ENCODE measurements at places on chromosomes 16 and 17.

DNA sequence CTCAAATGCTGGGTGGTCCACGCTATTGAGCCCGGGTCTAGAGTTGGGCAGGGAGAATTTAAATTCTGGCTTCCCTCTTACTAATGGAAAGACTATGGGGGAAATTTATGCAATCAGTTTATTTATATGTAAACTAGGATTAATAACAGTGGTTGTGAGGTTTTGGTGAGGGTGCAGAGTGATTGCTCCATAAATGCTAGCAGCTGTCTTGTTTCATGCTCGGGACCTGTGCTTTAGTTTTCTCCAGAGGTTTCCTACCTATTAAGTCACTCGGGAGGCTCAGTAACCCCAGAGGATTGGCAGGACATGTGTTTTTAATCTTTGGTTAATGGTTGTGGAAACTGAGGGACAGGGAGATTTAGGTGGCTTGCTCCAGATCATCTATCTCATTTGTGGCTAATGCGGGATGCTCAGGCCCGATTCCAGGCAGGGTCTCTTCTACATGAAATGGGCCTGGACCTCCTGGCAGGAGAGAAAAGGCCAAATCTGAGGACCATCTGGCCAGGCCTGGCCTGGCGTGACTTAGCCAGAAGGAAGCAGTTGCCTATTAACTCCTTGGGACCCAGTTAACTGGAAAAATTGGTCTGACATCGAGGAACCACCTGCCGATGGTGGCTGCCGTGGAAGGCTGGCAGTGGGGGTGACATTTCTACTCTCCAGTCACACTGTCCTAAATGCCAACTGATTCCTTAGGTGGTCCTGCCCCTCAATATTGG, 2.1 kb downstream of the PRCD start:
- no peak for DNase-seq

DNA sequence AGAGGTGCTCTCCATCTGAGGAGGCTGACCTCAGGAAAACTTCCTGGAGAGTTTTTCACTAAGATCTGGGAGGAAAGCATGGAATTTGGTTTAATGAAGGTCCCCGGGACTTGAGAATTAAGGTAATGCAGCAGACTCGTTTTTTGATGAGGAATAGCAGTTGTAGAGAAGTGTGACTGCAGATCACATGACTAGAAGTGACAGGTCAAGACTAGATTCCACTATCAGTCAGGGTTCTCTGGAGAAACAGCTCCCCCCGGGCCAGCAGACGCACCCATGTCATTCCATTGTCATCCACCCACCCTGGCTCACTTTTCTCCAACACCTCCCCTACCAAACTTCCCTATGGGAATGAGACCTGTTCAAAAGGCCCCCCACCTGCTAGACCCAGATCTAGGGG, 1.9 kb upstream of the DHRS13 start:
- DNase-seq, result no peak

- no peak for DNase-seq
Observed at GRCh38 chr16:69166221-69166833, 20.6 kb upstream of the SNTB2 start.

GRCh38 chr17:17647524-17648178, 33.6 kb upstream of the RAI1 start:
- no peak for DNase-seq

DNA sequence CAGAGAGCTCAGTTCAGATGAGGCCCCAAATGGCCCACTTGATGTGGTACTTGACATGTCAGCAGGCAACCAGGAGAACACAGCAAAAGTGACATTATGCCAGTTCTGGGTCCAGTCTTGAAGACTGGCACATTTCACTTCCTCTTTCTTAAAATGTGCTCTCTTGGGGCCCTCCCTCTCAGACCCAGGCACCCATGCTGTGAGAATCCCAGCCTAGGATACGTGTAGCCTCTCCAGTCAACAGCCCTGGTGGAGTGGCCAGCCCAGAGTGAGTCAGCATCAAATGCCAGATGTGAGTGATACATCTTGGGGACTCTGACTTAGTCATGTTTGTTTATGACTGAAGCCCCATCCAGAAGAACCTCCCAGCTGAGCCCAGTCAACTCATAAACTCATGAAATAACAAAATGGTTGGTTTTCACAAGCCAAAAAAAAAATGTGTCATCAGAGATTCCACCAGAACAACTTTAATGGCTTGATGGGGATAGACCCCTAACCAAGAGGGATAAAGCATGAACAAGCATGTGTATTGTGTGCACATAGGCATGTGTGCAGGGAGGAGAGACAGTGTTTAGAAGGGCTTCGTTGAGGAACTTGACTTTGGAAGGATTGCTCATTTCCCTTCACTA, 82.5 kb upstream of the TNRC6C start:
- DNase-seq, result peak; percentile 65

GRCh38 chr16:10080051-10080772, 102.0 kb downstream of the GRIN2A start:
- no peak for DNase-seq

GRCh38 chr16:80631581-80631980, 90.8 kb downstream of the DYNLRB2 start:
- no peak for DNase-seq

DNA sequence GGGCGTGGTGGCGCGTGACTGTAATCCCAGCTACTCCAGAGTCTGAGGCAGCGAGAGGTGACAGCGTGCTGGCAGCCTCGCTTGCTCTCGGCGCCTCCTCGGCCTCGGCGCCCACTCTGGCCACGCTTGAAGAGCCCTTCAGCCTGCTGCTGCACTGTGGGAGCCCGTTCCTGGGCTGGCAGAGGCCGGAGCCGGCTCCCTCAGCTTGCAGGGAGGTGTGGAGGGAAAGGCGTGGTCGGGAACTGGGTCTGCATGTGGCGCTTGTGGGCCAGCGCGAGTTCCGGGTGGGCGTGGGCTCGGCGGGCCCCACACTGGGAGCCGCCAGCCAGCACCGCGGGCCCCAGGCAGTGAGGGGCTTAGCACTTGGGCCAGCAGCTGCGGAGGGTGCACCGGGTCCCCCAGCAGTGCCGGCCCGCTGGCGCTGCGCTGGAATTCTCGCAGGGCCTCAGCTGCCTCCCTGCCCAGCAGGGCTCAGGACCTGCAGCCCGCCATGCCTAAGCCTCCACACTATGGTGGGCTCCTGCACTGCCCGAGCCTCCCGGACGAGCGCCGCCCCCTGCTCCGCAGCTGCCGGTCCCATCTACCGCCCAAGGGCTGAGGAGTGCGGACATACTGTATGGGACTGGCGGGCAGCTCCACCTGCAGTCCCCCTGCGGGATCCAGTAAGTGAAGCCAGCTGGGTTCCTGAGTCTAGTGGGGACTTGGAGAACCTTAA, 1093.3 kb upstream of the CDH8 start:
- no peak for DNase-seq

DNA sequence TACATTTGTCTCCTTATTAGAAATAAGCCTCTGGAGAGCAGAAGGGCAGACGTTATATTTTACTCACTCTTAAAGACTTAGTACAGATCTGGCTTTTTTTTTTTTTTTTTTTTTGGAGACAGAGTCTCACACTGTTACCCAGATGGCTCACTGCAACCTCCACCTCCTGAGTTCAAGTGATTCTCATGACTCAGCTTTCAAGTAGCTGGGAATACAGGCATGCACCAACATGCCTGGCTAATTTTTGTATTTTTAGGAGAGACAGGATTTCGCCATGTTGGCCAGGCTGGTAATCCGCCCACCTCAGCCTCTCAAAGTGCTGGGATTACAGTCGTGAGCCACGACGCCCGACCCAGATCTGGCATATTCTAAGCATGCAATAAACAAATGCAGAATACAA, 36.4 kb upstream of the TMEM97 start:
- no peak for DNase-seq

DNA sequence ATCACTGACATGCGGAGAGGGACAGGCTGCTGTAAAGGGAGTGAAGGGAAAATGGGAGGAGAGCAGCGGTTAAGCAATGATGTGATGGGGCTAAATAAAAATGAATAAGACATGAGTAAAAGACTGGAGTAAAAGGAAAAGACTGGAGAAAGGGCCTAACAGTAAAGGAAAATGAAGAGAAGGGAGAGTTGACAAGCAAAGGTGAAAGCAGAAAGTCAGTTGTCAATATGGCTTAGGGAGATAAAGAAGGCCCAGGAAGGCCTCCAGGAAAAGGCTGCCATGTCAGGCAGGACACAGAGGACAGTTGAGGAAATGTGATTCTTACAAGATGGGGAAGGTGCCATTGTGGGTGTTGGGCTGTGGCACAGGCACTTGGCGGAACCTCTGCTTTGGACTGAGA, 98.9 kb upstream of the AMZ2 start:
- no peak for DNase-seq

- DNase-seq, result no peak
Observed at GRCh38 chr16:77422196-77422784, 12.5 kb downstream of the ADAMTS18 start.

GRCh38 chr17:67818110-67819002, 6.9 kb upstream of the BPTF start:
- peak; percentile 43 for DNase-seq

GRCh38 chr17:30274887-30275286, 16.9 kb downstream of the BLMH start:
- no peak for DNase-seq

DNA sequence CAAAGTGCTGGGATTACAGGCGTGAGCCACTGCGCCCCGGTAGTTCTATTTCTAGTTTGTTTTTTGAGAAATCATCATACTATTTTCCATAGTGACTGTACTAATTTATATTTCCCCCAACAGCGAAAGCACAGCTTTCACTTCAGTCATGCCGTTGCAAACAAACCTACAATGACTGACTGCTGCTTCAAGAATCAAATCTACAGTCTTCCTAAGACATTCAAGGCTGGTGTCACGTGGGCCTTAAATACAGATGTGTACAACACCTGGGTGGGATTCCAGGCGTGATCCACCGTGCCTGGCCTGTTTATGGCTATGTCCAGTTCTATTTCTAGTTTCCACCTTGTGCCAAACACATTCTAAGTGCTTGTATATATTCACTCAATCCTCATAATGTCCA, 72.0 kb downstream of the ABCC6 start:
- DNase-seq, result no peak

- no peak for DNase-seq
Observed at GRCh38 chr17:691423-691822, 23.2 kb downstream of the VPS53 start.

DNA sequence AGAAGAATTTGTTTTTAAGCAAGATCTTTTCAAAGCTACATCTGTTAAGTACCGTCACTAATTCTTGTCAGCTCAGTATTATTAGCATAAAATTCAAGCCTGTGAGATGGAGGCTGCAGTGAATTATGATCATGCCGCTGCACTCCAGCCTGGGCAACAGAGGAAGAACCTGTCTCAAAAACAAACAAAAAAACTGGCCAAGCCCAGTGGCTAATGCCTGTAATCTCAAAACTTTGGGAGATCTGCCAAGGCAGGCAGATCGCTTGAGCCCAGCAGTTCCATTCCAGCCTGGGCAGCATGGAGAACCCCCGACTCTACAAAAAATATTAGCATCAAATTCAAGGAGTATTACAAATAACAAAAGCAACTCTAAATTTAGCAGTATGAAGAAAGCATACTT, 88.0 kb downstream of the STXBP4 start:
- no peak for DNase-seq

DNA sequence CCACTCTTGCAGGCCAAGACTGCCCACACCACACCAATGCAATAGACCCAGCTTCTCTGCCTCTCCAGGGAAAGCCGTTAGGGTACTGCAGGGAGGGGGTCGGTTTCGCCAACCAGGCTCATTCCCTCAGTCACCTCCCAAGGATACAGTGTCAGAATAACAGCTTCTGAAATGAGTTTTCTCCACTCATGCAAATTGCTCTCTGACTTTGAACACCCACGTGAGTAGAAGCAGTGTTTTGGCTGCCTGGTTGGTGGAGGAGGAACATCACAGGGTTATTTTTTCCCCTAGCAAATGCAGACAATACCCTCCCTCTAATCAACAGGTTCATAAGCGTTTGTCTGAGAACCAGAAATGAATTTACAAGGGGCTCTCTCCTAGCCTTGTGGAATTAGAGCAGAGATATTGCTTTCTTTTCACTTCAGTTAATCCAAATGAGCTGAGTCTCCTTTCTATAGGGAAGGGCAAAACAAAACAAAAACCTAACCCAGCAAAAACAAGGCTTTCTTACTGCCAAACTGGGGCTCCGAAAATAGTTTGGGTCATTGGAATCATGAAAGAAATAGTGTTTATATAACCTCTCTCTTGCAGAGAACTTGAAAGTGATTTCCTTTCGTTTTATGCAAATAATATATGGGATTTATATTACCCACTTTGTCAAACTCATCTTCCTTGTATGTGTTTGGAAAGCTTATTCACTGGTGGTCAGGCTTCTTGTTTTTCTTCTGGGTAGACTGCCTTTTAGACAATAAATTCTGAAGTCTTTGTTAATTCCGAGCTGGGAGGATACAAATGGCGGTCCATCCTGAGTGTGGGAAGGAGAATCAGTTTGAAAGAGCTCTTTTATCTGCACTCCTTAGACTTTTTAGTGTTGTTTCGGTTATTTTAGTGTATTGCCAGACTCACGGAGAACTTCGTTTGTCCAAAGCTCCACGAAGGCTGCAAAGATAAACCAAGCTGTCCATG, 229.9 kb downstream of the MSI2 start:
- DNase-seq, result no peak

DNA sequence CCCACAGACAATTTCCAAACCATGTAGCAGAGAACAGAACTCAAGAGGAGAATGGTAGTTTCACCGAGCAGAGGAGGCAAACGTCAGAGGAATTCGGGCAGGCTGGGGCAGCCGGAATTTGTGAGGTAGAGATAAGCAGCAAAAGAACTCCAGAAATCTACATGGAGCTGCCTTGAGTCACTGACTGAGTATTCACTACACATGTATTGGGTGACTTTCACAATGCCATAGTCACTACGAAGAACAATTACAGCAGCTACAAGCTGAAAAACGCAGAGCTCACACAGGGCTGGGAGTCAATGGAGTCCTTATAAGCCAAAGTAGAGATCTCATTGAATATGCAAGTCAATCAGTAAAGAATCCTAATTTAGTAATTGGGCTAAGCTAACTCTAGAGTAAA, 13.4 kb downstream of the CMC2 start:
- DNase-seq, result no peak

DNA sequence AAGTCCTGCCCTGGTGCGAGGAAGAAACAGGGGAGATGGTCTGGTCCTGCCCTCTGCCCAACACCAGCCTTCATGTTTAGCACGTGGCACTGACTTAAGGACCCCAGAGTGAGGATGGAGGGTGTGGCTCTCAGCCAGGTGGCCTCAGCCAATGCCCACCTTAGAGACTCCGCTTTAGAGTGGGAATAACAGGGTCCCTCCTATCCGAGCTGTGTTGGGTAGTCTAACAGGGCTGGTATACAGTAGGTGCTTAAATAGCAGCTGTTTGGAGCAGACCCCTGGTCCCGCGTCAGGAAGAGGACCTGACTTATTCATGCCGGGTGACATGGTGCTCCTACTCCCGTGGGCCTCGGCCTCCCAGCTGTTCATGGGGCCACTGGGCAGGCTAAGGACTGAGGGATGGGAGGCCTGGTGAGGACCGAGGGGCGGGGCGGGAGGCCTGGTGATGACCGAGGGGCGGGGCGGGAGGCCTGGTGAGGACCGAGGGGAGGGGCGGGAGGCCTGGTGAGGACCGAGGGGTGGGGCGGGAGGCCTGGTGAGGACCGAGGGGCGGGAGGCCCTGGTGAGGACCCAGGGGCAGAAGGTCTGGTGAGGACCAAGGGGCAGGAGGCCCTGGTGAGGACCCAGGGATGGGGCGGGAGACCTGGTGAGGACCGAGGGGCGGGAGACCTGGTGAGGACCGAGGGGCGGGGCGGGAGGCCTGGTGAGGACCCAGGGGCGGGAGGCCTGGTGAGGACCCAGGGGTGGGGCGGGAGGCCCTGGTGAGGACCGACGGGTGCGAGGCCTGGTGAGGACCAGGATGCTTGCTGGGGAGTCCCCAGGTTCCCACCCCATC, 7.6 kb downstream of the ZFPM1 start:
- no peak for DNase-seq

- no peak for DNase-seq
Observed at GRCh38 chr16:11084876-11085485, 140.6 kb downstream of the CLEC16A start.

GRCh38 chr16:69793526-69793925, 31.4 kb downstream of the WWP2 start:
- DNase-seq, result no peak

Measured in germinal center (tissue), 1 donor.